Testis (tissue), 5 donors: ENCODE measurements at places on chromosomes 2 and 18. TPM values are rescaled to one million over a fixed set of nuclear protein-coding genes. Genes with fewer than 3 reads are reported as not detected.

- no peak for DNase-seq
These were observed 809.0 kb downstream of the BCL11A start for GRCh38 chr2:59744436-59744835.

DNA sequence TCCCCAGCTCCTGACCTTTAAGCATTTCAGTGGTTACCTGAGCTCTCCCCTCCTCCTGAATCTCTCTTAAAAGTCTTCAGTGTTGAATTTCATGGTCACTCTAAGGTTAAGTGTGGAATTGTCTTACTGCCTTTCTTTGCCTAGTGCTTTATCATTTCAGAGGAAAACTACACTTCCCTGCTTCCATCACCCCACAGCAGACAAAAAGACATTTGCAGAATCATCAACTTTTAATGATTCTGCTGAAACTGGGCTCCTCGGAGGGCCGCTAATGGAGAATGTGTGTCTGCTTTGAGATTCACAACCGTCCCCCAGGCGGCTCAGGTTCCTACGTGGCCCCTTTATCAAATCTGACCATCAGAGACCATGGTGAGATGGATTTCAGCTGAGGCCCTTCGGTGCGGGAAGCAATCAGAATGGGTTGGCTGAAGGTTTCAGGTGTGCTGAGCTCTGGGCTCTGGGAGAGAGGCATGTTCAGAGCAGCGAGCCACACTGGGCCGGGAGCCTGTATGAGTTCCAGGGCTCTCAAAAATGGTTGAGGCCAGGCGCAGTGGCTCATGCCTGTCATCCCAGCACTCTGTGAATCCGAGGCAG is 41.9 kb upstream of the TBC1D8 start:
- DNase-seq = no peak

Gene PAIP2B
- 3.9 TPM for total RNA-seq

- no peak for DNase-seq
These were observed 11.5 kb downstream of the RFX8 start for GRCh38 chr2:101463421-101463820.

Gene RAMP1
- 8.9 TPM for total RNA-seq

Gene NEU2
- total RNA-seq = not detected

Gene RALB
- total RNA-seq = 88.7 TPM

- no peak for DNase-seq
These were observed 44.6 kb upstream of the RND3 start for GRCh38 chr2:150532020-150532419.

Gene VWC2L
- total RNA-seq = 1.6 TPM

GRCh38 chr2:181649436-181649979 is 7.4 kb downstream of the CERKL start:
- DNase-seq = no peak

GRCh38 chr2:16661936-16662839 is 3.4 kb downstream of the CYRIA start:
- DNase-seq = no peak

Gene CCBE1
- 2.6 TPM for total RNA-seq

Gene FRZB
- total RNA-seq = 25.9 TPM

Gene TUBB8B
- 8.0 TPM for total RNA-seq

- no peak for DNase-seq
These were observed 75.6 kb downstream of the ICOS start for GRCh38 chr2:204012072-204012653.

DNA sequence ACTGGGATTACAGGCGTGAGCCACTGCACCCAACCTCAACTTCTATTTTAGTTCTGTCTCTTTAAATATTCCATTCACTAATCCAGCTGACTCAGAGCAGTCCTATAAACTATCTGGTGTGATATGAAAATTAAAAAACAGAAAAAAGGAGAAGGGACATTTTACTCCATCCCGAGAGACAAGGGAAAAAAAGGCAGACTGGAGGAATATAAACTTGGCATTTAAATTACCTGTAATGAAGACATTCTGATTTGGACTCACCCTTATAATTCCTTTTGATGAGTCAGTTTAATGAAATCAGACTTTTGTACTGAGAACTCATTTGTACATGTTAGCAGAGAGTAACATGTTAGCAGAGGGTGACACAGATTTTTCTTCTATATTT is 74.8 kb upstream of the RIOK3 start:
- DNase-seq = no peak

DNA sequence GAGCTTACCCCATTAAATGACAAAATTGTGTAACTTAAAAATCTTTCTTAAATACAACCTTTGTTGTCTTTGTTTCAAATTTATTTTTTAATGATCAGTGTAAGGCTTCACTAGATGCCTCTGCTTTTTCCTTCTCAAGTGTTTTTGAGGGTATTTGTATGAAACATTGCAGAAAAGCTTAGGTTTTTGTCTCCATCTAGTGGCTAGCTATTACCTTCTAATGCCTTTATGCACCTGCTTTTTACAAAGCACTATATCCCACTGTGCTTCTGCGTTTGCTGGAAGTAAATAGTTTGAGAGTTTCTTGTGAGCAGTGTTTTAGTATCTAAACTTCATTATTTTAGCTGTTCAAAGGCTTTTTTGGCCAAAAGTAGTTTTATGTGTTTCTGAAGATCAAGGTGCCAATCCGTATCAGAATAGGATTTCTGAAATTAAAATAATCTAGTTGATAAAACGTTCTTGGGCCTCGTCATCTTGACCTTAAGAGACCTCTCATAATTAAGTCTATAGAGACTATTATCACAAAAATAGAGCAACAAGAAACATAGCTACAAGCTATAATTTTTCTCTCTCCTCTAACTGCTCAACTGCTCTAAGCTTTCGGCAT is 47.0 kb downstream of the IWS1 start:
- no peak for DNase-seq

Gene POTEI
- total RNA-seq = 38.7 TPM

Gene LOXHD1
- total RNA-seq = 11.3 TPM

Gene VIL1
- 0.50 TPM for total RNA-seq

GRCh38 chr2:153268941-153269461 is 209.6 kb downstream of the RPRM start:
- DNase-seq = no peak

GRCh38 chr2:120587279-120587996 is 148.2 kb upstream of the GLI2 start:
- DNase-seq = no peak

- no peak for DNase-seq
These were observed 16.4 kb downstream of the MAL start for GRCh38 chr2:95041824-95042442.
